Iris pigment epithelial cell (primary cell): ENCODE measurements at places on chromosomes 6 and 20.
A peak's percentile ranks its signal among the peaks of the same experiment; 100 is the strongest.

DNA sequence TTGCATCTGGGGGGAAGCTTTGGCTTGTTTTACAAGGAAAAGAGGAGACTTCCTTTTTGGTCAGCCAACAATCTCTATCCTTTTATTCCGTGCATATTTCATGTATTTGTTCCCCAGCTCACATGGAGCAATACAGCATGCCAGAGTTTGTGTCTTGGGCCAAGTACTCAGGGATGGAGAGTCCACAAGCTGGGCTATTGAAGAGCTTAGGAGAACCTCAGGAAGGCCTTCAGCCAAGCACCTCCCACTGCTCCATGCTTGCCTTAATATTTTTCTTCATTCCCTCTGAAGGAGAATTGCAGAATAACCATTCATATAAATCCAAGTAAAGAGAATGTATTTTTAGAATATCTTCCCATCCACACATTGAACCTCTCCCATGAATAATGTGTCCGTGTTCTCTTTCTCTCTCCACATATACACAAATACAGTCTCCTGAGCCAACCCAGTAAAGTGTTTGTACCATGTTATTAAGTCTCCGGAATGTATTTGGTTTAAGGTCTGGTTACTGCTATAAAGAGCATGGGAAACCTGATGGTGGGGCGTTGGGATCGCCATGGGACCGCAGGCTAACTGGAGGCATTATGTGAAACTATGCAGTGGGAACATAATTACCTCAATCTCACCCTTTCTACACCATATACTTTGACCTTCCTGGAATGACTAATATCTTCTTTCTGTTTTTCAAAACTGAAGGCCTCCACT lies 3.0 kb downstream of the LAMA4 start:
- peak; percentile 94 for DNase-seq

DNA sequence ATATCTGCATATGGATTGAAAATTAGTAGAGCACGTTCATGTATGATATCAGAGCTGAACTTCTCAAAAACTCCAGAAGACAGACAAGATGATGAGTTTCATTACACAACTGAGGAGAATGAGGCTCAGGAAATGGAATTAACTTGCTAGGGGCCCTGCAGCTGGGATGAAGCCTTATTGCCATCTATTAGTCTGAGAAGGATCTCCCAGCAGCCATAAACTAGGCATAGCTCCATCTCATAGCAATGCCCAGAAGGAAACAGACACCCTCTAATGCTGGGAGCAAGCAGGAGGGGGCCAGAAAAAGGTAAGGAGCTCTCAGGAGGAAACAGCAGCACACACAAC lies 18.0 kb downstream of the TFEB start:
- peak; percentile 9 for DNase-seq

- DNase-seq: no peak
Observed at GRCh38 chr20:42192321-42192720, 574.1 kb upstream of the CHD6 start.

- no peak for DNase-seq
Observed at GRCh38 chr20:57611586-57612311, 8.5 kb downstream of the ZBP1 start.

- no peak for DNase-seq
Observed at GRCh38 chr6:15528870-15529269, 134.0 kb downstream of the DTNBP1 start.

DNA sequence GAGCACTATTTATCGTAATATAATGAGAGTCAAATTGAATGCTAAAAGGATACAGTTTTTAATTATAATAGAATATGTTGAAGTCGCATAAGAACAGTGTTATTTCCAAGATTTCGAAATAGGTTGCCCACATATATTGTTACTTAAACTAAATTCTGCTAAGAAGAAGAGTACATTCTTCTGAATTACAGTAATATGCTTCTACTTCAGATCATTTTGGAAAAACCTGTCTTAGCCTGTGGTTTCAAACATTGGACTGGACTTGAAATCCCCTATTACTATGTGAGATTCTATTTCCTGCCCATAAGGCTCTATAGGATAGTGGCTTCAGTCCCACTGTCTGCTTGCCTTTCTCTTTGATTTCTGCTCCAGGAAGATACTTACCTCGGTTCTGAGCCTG lies 137.2 kb downstream of the B3GAT2 start:
- DNase-seq: peak; percentile 46

GRCh38 chr6:164897523-164898235 lies 411.7 kb downstream of the C6orf118 start:
- DNase-seq: no peak

DNA sequence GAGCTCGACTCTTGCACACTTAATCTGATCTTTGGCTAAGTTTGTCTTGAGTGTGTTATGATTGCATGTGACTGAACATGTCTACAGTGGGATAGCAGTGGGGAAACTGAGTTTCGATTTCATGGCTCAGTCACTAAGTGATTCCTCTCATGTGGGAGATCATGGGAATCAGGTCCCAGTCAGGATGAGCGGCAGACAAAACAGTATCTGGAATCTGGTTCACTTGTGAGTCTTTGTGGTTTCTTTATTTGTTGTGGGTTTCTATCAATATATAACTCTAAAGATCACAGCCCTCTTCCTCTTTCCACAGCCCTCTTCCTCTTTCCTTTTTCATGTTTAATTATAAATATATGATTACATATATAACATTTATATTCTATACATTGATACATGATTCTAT lies 4.0 kb downstream of the RPP21 start:
- DNase-seq: no peak

- no peak for DNase-seq
Observed at GRCh38 chr6:36839749-36840431, 646 bp upstream of the CPNE5 start.

- DNase-seq: no peak
Observed at GRCh38 chr6:72464246-72464645, 157.6 kb upstream of the KCNQ5 start.

DNA sequence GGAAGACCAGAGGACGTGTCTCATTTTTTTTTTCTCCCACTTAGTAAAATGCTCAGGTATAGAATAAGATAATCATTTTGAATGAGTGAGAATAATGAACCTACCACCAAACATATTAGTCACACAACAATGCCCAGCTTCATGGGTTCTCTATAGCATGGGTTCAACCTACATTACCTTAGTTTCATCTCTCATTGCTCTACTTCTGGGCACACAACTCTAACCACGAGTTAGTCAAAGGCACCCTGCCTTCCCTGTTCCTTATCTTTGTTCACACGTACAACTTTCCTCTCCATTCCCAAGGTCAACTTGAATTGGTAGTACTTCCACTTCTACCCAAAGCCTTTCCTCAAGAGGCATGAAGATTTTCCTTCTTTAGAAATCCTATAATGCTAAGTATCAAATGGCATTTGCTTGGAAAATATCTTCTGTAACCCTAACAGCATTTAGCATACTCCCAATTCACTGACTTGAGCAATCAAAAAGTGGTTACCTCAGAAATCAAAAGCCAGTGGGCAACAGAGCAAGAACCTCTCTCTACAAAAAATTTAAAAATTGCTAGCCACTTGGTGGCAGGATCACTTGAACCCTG lies 20.9 kb downstream of the DEK start:
- DNase-seq: no peak

GRCh38 chr6:23175391-23175790 lies 606.0 kb downstream of the HDGFL1 start:
- DNase-seq: peak; percentile 46

DNA sequence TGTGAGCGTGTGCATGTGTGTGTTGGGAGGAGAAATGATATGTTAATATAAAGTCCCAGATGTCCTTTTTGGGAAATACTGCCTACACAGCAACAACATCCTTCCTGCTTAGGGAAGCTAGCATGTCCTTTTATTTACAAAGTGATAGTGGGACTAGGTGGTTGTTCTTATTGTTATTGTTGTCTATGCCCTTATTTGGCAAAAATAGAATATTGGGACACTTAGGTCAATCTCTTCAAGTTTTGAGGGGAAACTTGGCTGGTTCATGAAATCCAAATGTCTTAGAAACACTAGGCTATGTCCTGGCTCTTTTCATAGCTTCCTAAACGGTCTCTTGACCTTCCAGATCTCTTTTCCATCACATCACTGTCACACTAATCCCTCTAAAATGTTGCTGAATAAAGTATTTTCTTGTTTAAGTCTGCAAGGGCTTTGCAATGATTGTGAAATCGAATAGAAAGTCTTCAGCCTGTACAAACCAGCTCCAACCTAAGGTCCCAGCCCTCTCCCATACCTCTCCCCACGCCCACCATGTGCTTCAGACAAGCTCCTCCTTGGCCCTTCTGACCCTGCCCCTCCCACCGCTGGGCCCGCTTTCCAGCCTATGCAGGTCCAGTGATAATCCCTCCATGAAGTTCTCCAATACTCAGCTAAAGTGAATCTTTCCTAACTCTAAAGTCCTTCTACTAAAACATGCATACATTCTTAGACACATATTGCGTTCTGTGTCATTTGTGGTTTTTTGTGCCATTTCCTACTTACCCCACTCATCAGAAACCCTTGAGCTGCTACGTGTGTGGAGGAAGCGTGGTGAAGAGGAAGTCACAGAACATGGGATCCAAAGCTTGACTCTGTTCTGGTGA lies 205.1 kb downstream of the LY86 start:
- DNase-seq: peak; percentile 20

- no peak for DNase-seq
Observed at GRCh38 chr6:139572001-139572400, 197.6 kb upstream of the CITED2 start.

GRCh38 chr6:111668410-111668809 lies 62.7 kb upstream of the TRAF3IP2 start:
- no peak for DNase-seq

GRCh38 chr6:43669922-43670622 lies 17.5 kb downstream of the MRPS18A start:
- DNase-seq: no peak

GRCh38 chr20:25692499-25692898 lies 4.2 kb downstream of the ZNF337 start:
- no peak for DNase-seq

GRCh38 chr6:98136333-98136732 lies 698.0 kb upstream of the POU3F2 start:
- no peak for DNase-seq

- DNase-seq: peak; percentile 75
Observed at GRCh38 chr6:141464490-141464889, 668.2 kb upstream of the GJE1 start.

DNA sequence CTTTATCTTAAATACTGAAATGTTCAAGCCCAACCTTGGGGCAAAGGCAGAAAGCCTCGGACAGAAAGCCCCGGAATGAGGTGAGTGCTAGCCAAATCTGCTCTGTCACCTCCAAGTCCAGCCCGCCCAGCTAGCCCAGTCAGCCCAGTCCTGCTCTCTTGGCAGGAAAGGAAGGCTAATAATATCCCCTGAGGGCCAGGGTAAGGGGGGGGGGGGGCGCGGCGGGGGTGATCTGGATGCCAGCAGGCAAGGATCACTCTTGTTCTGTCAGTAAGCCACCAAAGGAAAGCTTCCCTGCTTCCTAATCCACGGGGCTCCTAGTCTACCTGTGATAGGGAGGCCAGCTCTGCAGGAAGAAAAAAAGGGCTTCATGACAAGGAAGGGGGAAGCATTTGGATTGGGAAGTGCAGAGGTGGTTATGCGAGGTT lies 1.1 kb downstream of the NDRG3 start:
- DNase-seq: no peak
